Osteoblast (primary cell): ENCODE measurements at places on chromosomes 1 and 21. TPM values are rescaled to one million over a fixed set of nuclear protein-coding genes. Genes with fewer than 3 reads are reported as not detected.
A peak's percentile ranks its signal among the peaks of the same experiment; 100 is the strongest.

The LCK gene
- total RNA-seq: 0.29 TPM in 1 of 2 replicates, not detected in the other

The ADCY10 gene
- 0.29 and 0.36 TPM in 2 replicates for total RNA-seq

- no peak for DNase-seq
Observed at GRCh38 chr1:14759042-14759818, 160.7 kb downstream of the KAZN start.

GRCh38 chr1:162230096-162230495 is 146.6 kb downstream of the SPATA46 start:
- DNase-seq: no peak

DNA sequence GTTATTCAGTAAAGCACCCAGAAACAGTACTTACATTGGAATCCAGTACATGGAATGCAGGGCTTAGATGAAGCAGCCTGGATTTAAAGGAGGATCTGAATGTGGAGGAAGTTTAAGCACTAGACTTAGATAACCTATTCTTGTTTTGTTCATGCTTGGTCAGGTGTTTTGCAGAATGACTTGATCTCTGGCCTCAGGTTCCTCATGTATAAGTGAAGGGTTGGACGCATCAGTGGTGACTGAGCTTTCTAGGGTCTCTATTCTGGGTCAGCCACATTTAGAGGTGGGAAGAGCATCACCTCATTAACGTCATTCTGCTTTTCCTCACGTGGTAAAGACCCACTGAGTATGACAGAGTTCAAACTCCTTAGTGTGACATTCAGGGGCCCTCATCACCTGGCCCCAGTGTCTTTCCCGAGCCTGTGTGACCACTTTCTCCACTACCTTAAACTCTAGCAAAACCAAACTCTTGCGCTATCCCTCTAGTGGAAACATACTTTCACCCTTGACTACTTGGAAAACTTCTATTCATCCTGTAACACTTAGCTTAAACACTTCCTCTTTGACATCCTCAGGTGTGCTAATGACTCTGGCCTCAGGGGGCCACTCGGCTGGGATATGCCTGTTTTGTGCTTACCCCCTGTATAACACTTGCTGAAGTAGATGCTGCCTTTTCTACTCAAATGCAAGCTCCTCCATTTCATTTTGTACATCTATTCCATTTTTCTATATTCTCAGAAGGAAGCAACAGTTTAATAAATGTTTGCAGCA is 871 bp upstream of the ERICH3 start:
- DNase-seq: peak; percentile 42

GRCh38 chr1:36088265-36088576 is 471 bp upstream of the ADPRS start:
- DNase-seq: no peak

- peak; percentile 96 for DNase-seq
Observed at GRCh38 chr1:41381692-41382479, 20.7 kb downstream of the FOXO6 start.

DNA sequence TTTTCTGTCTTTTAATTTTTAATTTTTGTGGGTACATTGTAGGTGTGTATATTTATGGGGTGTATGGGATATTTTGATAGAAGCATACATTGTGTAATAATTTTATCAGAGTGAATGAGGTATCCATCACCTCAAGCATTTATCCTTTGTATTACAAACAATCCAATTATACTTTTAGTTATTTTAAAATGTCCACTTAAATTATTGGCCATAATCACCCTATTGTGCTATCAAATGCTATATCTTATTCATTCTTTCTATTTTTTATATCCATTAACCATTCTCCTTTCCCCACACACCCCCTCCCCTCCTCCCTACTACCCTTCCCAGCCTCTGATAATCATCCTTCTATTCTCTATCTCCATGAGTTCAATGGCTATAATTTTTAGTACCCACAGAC is 70.2 kb upstream of the TSHB start:
- DNase-seq: no peak

- no peak for DNase-seq
Observed at GRCh38 chr1:229377429-229377828, 34.6 kb upstream of the CCSAP start.

The NSUN4 gene
- total RNA-seq: 17.4 and 20.3 TPM in 2 replicates

DNA sequence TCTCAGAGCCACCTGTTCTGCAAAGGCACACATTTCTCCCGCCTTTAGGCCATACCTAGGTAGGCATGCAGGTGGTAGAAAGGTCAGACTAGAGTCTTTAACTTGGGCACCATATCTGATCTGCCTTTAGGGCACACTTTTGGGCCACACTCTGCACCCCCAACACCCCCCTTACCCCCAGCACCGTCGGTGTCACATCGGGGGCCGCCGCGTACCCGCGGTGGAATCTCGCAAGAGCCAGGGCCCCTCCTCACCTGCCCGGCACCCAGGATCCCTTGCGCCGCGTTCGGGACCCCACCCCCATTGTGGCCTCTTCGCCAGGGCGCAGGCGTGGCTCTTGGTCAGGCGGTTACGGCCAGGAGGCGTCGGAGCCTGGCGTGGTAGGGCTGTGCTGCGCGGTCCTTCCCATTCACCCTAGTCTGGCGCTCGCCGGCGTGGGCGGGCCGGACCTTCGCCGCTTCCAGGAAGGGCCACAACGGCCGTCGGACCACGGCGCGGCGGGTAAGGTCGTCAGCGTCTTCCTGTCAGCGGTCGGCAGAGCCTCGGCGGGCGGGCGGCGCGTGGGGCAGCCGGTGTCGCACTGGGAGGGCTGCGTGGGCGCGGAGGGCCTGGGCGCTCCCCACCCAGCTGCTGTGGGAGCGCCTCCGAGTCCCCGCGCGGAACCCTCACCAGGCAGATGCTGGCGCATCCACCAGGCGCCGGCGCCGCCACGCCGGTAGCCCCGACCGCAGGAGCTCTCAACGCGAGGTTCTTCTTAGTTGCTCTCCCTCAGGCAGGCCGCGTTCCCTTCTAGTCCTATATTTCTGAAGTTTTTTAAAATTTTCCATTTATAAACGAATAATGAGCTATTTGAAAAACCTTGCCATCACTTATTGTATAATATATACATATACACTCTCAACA is at the start of gene DNAH14:
DNAH14 (plus strand) TSS at position 341 of the 903 bp plus-strand sequence. CDS start 23,028 bp downstream, outside the sequence.
- DNase-seq: peak; percentile 89

The ACTN2 gene
- not detected in 2 replicates for total RNA-seq

DNA sequence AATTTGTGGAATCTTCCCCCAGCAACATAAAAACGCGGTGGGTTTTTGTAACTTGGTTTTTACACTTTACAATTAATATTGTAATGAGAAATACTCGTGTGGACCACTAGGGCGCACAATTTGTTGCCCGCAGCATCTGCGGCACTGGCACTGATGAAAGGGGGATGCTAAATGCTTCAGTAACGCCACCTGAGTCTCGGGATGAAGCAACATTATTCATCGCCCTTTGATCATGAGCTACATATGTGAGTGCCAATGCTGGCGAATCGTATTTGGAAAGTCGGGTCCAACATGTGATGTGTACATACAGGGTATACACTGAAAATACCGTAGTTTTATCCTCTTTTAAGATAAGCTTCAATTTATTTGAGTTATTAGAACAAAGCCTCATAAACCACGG is 34.2 kb upstream of the COX20 start:
- peak; percentile 87 for DNase-seq

The MEX3A gene
- total RNA-seq: 0.88 and 1.1 TPM in 2 replicates

DNA sequence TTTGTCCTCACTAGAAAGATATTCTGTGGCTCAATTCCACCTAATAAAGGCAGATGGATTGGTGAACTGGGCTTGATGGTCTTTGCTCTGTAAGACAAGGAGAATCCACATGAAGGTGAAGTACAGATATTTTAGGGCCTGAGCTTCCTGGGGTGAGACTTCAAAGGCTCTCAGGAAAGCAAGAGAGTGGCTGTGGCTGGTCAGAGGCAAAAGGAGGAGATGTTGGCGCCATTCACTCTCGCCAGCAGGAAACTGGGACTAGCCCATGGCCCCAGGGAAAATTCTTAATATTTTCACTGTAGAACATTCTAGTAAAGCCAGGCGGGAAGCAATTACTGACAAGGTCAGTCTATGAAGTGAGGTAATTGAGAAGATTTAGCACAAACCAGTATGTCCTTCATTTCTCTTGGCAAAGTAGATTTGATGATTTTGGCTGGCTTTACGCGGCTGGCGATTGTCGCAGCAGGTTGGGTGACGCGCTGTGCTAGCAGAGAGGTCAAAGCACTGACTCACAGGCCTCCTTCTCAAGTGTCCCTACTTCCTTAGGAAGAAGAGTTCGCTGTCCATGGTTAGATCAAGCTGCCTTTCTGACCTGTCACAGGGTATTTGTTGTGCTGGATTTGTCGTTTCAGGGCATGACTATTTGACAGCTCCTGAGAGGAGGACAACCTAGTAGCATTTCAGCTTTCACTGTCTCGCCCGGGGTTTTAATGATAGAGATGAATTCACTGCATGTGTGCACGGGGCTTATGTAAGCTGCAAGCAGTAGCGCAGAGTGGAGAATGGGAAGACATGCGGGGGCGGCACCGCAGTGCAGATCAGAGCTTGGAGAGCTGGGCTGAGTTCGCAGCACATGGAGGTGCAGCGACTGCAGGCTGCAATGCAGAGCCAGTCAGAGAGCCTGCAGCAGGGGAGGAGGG is 32.7 kb downstream of the XCL1 start:
- peak; percentile 57 for DNase-seq

- peak; percentile 58 for DNase-seq
Observed at GRCh38 chr1:8201331-8201861, 116.5 kb upstream of the SLC45A1 start.

GRCh38 chr1:35539824-35540261 is 17.4 kb downstream of the KIAA0319L start:
- peak; percentile 77 for DNase-seq

- DNase-seq: no peak
Observed at GRCh38 chr1:68745451-68745850, 248.6 kb upstream of the DEPDC1 start.

GRCh38 chr1:31583995-31584868 is 7.9 kb downstream of the TINAGL1 start:
- DNase-seq: peak; percentile 96

The TSPEAR gene
- total RNA-seq: not detected in 2 replicates

The KCNQ4 gene
- total RNA-seq: not detected in 2 replicates

The RGS13 gene
- total RNA-seq: not detected in 2 replicates

- DNase-seq: no peak
Observed at GRCh38 chr1:60563777-60564535, 490.4 kb upstream of the C1orf87 start.

GRCh38 chr1:42186152-42186551 is 21.6 kb upstream of the GUCA2A start:
- DNase-seq: peak; percentile 93

- no peak for DNase-seq
Observed at GRCh38 chr1:214494706-214495105, 56.7 kb downstream of the PTPN14 start.

DNA sequence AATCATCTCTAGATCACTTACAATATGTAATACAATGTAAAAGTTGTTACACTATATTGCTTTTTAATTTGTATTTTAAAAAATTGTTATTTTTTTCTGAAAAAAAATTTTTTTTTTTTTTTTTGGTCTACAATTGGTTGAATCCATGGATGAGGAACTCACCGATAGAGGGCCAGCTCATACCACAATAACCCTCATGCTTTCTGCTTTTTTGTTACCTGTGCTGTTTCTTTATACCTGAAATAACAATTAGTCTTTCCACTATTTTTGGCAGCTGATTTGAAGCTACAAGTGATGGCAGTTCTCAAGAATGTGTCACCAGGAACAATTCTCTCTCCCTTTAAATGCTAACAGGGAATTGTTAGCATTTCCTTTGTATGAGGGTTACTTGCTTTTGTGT is 12.0 kb downstream of the SMG7 start:
- DNase-seq: no peak

The HAO2 gene
- not detected in 2 replicates for total RNA-seq

The CLDN14 gene
- 0.29 and 0.36 TPM in 2 replicates for total RNA-seq

DNA sequence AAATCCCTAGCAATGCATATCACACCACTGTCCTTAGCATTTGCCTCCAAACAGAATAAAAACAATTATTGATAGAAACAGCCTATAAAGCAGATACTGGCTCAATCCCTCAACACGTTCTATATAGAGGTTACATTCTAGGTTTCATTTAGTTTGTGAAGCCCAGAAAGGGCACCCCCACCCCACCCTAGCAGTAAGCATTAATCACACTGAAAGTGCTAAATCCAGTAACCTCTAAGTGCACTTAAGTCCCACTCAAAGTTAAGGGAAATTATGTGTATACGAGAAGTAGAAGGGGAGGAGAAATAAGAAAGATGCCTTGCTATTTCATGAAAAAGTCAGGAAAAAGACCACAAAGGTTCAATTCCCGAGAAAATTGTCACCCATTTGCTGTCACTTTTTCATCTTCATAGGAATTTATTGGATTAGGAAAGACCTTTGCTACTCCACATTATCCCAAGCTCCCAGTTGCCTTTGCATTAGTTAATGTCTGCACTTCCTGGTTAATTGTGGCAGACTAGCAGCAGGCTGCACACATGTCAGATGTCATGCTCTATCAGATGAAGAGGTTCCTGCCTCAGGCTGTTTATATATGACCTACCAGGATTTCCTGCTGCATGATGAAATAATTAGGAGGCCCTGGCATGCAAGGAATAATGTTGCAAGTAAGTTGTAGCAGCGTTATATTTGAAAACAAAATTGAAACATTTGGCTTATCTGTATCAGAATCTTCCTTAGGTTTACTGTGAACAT is 54.5 kb upstream of the LHX8 start:
- DNase-seq: no peak

The TPRG1L gene
- total RNA-seq: 30.9 and 35.8 TPM in 2 replicates

- peak; percentile 27 for DNase-seq
Observed at GRCh38 chr1:204520834-204521709, 4.9 kb downstream of the MDM4 start.

- DNase-seq: peak; percentile 55
Observed at GRCh38 chr1:192654591-192655251, 18.8 kb downstream of the RGS13 start.

The INTS3 gene
- 42.4 and 42.7 TPM in 2 replicates for total RNA-seq

DNA sequence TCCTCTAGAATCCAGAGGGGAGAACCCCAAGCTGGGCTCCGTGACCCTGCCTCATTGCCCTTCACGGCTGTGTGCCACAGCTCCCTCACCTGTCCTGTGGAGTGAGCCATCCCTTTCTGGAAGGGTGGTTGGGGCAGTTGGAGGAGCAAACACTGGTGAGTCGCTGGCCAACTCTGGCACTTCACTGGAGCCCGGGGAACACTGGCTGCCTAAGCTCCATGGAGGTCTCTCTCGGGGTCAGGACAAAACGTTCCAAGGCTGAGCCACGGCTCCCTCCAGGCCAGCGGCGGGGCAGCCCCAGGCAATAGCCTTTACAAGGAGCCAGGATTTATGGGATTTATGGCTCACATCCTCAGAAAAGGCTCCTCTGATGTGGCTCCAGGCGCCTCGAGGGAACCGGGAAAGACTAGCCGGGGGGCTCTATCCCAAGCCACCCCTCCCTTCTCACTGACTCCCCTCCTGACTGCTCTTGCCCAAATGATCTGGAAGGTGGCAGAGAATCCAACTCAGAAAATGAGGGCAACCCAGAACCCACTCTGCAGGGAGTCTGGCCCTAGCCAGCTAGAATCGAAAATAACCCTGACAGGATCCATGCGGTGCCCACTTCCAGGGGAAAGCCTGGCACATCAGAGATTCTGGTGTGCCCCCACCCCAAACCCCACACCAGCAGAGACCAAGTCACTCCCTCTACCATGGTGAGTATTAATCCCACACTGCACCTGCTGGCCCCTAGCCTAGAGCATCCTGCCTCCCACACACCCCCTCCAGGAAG is 75.2 kb downstream of the GLIS1 start:
- DNase-seq: peak; percentile 32

- DNase-seq: peak; percentile 93
Observed at GRCh38 chr1:54287801-54288211, 87.8 kb downstream of the MRPL37 start.
